ENCODE measurements at places on chromosomes 5 and 9.

DNA sequence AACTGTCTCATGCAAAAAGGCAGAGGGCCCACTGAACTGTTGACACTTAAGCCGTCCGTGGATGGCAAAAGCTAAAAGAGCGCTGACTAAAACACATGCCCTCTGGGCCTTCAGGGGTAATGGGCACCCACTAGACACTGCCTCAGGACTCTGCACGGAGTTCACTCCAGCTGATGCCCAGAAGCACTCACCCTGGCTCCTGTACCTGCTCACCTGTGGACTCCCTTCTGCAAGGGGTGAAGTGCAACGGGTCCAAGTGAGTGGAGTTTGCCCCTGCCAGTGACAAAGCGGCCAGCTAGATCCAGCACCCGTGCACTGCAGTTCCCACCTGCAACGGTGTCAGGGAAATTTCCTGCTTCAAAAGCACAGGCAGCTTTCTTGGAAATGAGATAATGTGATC lies 50.2 kb downstream of the SLC1A1 start:
- no peak for DNase-seq

- no peak for DNase-seq
Observed at GRCh38 chr5:23242891-23243290, 264.5 kb upstream of the PRDM9 start.

DNA sequence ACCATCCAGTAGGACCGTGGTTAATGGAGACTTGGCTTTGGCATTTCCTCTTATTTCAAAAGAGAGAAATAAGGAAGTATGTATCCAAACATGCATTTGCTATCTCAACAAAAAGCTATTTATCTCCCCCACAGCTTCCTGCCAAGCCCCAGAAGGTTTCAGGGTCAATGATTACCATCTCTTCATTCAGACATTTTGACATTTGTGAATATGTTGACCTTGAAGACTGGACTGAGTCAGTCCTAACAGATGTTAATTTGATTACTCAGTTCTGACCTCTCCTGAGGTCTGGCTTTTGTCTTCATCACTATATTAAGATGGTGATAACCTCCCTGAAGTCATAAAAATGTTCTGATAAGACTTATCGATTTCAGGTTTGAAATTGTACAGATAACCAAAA lies 479.4 kb downstream of the AGTPBP1 start:
- peak; percentile 33 for DNase-seq

- DNase-seq: no peak
Observed at GRCh38 chr5:54184806-54185205, 125.6 kb downstream of the ARL15 start.

DNA sequence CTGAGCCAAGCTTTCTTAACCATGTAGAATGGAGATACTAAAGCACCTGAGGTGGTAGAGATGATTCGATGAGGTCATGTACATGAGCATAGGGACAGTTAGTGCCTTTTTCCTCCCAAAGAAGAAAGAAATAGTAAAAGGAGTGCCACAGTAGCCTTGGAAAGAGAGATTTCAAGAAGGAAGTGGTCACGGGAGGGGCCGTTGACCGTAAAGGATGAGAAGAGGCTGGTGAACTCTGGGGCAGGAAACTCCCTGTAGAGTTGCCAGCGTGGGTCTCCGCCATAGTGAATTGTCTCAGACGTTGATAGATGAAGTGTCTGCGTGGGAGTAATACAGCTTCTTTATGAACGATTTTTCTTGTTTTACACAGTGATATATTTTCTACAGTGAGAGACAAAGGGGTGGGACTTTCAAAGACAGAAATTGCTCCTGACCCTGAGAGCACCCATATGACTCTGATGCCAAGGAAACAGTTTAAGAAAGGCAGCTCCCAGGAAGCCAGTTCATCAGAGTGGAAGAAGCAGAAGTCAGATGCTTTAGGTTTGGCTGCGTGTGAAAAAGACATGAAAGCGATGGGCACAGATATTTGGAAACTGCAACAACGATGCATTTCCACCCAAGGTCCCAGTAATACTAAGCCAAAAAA lies 41.3 kb downstream of the UGCG start:
- no peak for DNase-seq

GRCh38 chr5:23484096-23484495 lies 23.3 kb upstream of the PRDM9 start:
- peak; percentile 49 for DNase-seq

GRCh38 chr5:71830681-71831539 lies 111.8 kb downstream of the CARTPT start:
- peak; percentile 85 for DNase-seq

GRCh38 chr5:43774881-43775399 lies 172.0 kb downstream of the NNT start:
- no peak for DNase-seq
